Stimulated activated CD4-positive, alpha-beta T cell treated with anti-CD3 and anti-CD28 coated beads, Interleukin-4, amount 100 ng/mL, for 1 hour (primary cell): ENCODE measurements at places on chromosomes 6 and 20.

DNA sequence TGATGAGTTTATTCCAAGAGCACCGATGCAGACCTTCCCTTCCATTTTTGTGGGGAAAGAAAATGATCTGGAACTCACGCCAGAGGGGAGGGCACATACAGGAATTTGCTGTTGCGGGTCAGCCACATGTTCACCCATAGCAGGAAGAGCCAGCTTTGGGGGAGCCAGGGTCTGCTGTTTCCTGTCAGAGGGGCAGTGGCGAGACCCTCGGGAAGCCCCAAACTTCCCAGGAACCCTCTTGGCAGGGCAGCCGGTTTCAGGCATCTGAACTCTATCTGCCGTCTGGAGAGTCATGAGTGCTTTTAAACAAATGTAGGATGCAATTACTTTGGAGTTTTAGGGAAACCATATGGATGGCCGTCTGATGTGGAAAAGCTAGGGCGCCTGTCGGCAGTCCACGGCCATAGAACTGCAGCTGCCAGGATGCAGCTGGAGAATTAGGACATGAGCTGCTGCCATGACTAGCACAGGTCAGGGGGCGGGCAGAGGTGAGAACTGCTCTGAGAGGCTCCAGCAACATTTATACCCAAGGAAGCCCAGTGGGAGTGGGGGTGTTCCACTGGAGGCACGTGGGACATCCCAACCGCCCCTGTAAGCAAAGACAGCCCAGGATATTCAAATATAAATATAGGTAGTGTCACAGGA is 14.8 kb upstream of the SERPINB9 start:
- no peak for DNase-seq

DNA sequence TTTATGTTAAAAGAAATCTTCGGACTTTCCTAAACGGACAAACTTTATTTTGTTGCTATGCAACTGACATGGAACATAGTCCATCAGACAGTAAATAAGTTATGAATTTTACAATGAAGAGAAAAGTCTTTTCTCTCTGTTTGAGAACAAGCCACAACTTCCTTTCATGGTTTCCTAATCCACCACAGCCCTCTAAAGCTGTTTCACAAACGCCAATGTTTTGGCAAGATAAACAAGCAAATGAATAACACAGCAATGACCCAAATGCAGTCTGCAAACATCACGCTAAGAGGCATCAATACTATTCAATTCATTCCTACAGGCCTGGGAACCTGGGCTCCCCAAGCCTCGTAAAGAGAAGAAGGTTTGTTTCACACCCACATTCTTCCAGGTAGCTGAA is 60.4 kb downstream of the HAO1 start:
- DNase-seq, result no peak

GRCh38 chr20:5675103-5676091 is 74.8 kb upstream of the SHLD1 start:
- DNase-seq, result no peak

DNA sequence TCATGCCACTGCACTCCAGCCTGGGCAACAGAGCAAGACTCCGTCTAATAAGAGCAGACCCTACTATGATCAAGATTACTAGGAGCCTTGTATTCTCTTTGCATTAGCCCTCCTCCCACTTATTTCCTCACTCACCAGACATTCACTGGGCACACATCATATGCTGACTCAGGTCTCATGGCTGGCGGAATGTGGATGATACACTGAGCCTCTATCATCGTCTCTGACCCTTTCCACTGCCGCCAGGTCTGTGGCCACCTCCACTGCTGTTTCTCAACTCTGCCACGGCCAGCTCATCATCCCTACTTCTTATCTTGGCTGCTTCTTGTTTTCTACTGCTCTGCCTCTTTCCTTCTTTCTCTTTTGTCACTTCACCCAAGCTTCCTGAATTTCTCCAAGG is 161.0 kb downstream of the BACH2 start:
- no peak for DNase-seq

- no peak for DNase-seq
These were observed 5.7 kb downstream of the TUBB2A start for GRCh38 chr6:3151691-3152090.

- no peak for DNase-seq
These were observed 64.6 kb downstream of the SNX5 start for GRCh38 chr20:17904027-17904426.

DNA sequence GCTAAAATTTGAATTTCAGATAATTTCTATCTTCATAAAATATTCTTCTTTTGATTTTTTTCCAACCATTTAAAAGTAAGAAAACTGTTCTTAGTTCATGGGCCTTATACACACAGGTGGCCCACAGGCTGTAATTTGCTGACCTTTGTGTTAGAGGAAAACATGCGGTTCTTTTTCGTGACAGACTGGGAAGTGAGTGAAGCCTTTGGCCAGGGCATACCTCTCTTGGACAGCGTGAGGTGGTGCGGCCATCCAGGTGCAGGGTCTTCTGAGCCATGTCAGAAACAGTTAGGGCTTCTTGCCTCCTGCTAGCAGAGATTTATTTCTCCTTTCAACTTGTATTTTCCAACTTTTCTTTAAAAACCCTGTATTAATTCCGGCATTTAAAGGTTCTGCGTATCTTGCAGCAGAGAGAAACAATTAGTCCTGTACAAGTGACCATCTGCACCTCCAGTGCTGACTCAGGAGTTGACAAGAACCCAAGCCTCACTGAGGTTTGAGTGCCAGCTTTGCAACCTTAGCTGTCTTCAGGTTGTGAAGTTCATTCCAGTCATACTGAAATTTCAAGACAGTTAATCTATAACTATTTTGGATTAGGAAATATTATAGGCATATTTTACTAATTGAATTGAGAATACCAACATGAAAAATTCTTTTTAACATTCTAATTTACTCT is 177.8 kb downstream of the LY86 start:
- no peak for DNase-seq

- DNase-seq, result no peak
These were observed 31.8 kb upstream of the SLC35D3 start for GRCh38 chr6:136890194-136890839.

DNA sequence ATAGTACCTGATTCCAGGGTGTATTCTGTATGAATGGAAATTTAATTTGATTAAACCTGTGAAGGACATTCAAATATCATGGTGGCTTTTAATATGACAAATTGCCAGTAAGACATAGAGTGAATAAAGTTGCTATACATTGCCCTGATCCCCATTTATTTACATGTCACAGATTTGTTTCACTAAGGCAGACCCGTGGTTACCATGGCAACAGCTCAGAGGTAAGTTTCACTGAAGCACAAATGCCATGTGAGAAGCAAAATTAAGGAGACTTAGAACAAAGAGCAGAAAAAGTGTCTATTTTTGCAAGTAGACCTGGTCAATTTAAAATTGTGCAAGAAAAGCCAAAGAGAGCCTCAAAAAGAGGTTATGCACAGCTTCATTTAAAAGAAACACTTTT is 63.7 kb downstream of the PXDC1 start:
- no peak for DNase-seq

DNA sequence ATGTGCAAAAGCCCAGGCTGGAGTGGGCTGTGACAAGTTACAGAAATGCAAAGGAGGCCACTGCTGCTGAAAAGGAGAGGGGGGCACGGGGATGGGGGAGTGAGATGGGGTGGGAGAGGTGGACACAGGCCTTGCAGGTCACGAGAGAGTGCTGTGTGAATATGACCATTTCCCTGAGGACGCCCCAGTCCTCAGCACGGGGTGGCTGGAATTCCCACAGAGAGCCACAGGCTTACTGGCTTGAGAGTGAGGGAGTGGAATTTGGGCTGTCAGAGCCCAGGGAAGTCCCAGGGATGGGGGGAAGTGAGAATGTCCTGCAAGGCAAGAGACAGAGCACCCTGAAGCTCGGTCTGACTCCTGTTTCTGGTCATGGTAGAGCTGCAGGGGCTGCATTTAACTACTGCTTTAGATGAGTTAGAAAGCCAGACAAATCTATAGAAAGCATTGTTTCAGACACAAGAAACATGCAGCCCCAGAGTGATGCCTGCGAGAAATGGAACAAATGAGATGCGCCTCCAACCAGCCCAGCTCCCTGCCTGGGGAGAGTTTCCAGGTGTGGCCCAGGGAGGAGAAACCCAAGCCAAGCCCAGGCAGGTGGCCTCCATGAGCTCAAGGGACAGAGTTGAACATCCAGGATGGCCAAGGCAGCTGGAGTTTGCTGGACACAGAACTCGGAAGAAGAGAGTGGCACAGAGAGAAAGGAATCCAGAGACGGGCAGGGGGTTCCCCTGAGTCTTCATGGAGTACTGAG is 30.5 kb downstream of the NPEPL1 start:
- no peak for DNase-seq

DNA sequence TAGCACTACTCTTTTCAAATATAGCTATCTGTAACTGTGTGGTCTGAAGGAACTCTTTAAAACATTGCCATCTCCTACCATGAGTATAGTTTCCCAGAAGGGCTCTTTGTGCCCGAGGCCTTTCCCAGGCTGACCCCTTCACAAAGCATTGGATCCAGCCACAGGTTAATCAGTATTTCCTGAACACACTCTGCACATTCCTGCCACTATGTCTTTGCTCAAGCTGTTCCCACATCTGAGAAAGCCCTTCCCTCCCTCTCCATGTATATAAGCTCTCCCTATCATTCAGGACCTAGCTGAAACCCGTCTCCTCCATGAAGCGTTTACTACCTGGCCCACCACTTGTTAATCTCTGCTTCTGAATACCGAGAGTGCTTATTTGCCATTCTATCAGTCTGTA is 47.8 kb upstream of the PKHD1 start:
- DNase-seq, result no peak

DNA sequence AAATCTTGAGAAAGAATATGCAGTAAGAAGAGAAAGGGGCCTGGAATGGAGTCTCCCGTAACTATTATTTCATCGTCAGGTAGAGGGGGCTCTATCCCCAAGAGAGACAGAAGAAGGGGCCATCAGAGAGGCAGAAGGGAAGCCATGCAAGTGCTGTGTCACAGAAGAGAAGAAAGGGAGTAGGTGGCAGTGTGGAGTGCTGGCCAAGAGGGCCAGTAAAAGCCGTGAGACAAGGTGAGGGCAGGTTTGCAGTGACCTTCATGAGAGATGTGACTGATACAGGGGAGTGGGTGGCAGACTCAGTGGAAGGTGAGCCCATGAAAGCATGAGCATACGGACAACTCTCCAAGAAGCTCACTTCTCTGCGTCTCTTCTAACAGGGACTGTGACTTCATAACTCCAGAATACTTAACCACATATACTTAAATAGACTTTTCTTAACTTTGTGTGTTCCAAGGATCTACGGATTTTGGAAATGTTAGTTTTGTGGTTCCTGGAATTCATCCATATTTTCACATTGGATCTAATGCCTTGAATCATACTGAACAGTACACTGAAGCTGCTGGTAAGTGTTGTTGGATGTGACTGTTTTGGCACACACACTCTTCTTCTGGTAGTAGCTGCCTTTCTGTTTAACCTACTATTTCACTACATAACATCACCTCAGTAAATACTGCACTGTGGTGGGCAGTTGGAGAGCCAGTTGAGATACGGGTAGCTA is 15.6 kb downstream of the PM20D2 start:
- DNase-seq, result no peak

- no peak for DNase-seq
These were observed 16.2 kb downstream of the USP49 start for GRCh38 chr6:41878961-41879405.
